ENCODE measurements at places on chromosomes 1 and 21. TPM values are rescaled to one million over a fixed set of nuclear protein-coding genes. Genes with fewer than 3 reads are reported as not detected.
A peak's percentile ranks its signal among the peaks of the same experiment; 100 is the strongest.

Gene PLA2G2F
- total RNA-seq: not detected

Gene LRRC3
- total RNA-seq: 8.3 TPM

Gene AVPR1B
- not detected for total RNA-seq

Gene GUCA2B
- total RNA-seq: not detected

Gene POGZ
- total RNA-seq: 76.9 TPM

Gene CD2
- total RNA-seq: 3.0 TPM

Gene APH1A
- 84.5 TPM for total RNA-seq

Gene PTCH2
- total RNA-seq: 1.3 TPM

Gene TNFRSF18
- not detected for total RNA-seq

Gene TEX38
- not detected for total RNA-seq

Gene SPATA46
- not detected for total RNA-seq

Gene CIART
- total RNA-seq: 5.2 TPM

Gene ABCG1
- total RNA-seq: 15.6 TPM

Gene FMO3
- total RNA-seq: 4.2 TPM

Gene NBPF4
- not detected for total RNA-seq

Gene HIVEP3
- 12.8 TPM for total RNA-seq

Gene CHI3L1
- total RNA-seq: 0.68 TPM

GRCh38 chr1:34688006-34688741 lies 66.7 kb upstream of the GJB5 start:
- no peaks in the 10 kb centered on the region for H3K36me3 ChIP-seq
- no peak for DNase-seq
- H3K4me3 ChIP-seq: no peak overlapping the region
- no peaks in the 10 kb centered on the region for H3K4me1 ChIP-seq

- no peak overlapping the region for H3K4me3 ChIP-seq
- no peak overlapping the region for H3K27ac ChIP-seq
- H3K4me1 ChIP-seq: no peaks in the 10 kb centered on the region
- H3K27me3 ChIP-seq: no peaks in the 10 kb centered on the region
- no peaks in the 10 kb centered on the region for H3K36me3 ChIP-seq
- DNase-seq: no peak
Observed at GRCh38 chr1:49036700-49037099, 260.0 kb upstream of the BEND5 start.

DNA sequence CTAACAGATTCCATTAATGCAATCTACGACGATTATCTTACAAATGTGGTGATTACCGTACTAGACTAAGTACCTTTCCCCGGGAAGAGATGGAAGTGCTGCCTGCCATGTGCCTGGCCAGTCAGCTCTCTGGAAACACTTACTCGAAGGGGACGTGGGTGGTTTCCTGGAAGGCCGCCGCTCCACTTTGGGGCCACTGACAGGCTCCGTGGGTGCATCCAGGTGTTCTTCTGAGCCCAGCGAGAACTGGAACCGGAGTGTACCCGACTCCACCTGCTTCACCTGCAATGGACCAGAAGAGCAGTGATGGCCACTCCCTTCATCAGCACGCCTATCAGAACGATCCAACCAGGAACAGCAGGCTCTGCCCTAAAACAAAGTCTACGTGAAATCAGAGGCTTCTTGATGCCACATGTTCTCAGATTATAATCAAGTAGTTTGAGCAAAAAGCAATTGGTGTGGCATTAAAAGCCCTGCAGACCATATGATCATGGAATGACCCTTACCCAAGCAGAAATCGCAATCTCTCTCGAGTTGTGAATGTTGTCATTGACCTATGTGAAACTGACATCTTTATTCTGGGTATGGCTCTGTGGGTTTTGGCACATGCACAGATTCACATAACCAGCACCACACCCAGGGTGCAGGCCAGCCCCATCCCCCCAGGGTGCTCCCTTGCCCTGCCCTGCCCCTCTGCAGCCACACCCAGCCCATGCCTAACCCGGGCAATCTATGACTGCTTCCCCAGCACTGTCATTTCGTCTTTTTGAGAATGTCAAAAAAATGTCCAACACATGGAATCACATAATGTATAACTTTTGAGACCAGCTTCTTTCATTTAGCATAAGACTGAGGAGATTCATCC lies 64.5 kb downstream of the NPHP4 start:
- no peak overlapping the region for H3K27ac ChIP-seq
- no peak for DNase-seq
- H3K27me3 ChIP-seq: no peaks in the 10 kb centered on the region
- H3K4me1 ChIP-seq: no peaks in the 10 kb centered on the region

- no peak overlapping the region for H3K27ac ChIP-seq
- no peaks in the 10 kb centered on the region for H3K4me1 ChIP-seq
- H3K27me3 ChIP-seq: no peaks in the 10 kb centered on the region
- DNase-seq: no peak
- H3K36me3 ChIP-seq: no peaks in the 10 kb centered on the region
- no peak overlapping the region for H3K4me3 ChIP-seq
Observed at GRCh38 chr1:186605762-186606350, 74.4 kb downstream of the PTGS2 start.

DNA sequence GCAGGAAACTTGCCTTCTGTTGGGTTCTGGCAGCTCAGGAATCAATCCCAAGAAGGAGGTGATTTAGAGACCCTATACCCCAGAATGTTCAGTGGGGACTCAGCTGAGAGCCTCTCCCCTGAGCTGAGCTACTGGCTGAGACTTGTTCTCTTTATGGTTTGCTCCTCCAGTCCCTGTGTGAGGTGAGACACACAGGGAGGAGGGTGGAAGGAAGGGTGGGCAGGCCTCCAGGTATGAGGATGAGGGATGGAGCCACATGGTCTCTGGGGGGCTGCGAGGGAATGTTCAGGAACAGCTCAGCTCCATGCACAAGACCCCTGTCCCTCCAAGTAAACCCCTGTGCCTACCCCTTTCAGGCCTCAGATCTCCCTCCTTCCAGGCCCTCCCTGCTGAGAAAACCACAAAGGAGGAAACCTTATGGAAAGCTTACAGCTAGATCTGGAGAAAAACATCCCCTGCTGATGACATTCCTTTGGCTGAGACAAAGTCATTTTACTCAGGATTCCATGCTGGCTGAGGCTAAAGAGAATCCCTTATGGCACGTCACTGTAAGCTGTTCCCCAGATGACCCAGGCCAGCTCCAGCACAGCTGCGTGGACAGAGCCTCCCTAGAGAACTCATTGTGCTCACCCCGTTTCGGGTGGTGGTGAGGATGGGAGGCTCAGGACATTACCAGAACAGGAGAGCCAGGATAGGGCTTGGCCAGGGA lies 91.5 kb upstream of the IPO9 start:
- peak overlapping the region; percentile 41 for H3K27ac ChIP-seq
- no peaks in the 10 kb centered on the region for H3K27me3 ChIP-seq
- H3K4me1 ChIP-seq: peaks cover 49% of the 10 kb centered on the region
- no peak for DNase-seq
- no peak overlapping the region for H3K4me3 ChIP-seq

- H3K27ac ChIP-seq: no peak overlapping the region
- no peak for DNase-seq
- H3K4me1 ChIP-seq: no peaks in the 10 kb centered on the region
- no peak overlapping the region for H3K4me3 ChIP-seq
- no peaks in the 10 kb centered on the region for H3K27me3 ChIP-seq
- peaks cover under 1% of the 10 kb centered on the region for H3K36me3 ChIP-seq
Observed at GRCh38 chr21:46008893-46009621, 27.5 kb downstream of the COL6A1 start.

- no peak overlapping the region for H3K4me3 ChIP-seq
- H3K27me3 ChIP-seq: no peaks in the 10 kb centered on the region
- no peaks in the 10 kb centered on the region for H3K36me3 ChIP-seq
- no peak overlapping the region for H3K27ac ChIP-seq
- H3K4me1 ChIP-seq: no peaks in the 10 kb centered on the region
Observed at GRCh38 chr1:220579317-220579716, 51.4 kb downstream of the MARK1 start.

GRCh38 chr1:117359561-117360289 lies 7.5 kb upstream of the MAN1A2 start:
- no peaks in the 10 kb centered on the region for H3K4me1 ChIP-seq
- no peaks in the 10 kb centered on the region for H3K36me3 ChIP-seq
- H3K27me3 ChIP-seq: no peaks in the 10 kb centered on the region
- no peak overlapping the region for H3K4me3 ChIP-seq

DNA sequence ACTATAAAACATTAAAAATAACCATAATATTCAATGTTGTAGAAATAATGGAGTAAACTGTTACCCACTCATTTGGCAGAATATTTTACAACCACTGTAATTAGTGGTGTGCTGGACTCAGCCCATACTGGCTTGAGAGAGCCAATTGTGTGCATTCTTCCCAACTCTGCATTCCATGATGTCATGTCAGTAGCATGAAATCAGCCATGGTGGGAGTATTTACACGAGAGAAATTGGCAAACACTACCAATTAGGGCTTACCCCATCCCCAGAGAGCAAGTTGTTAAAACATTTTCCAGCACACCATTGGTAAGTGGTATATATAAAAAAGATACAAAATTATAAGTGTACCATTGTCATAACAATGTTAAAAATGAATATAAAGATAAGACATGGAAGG lies 19.1 kb upstream of the QSOX1 start:
- no peak overlapping the region for H3K27ac ChIP-seq
- DNase-seq: no peak
- H3K36me3 ChIP-seq: no peaks in the 10 kb centered on the region
- no peak overlapping the region for H3K4me3 ChIP-seq
- H3K4me1 ChIP-seq: no peaks in the 10 kb centered on the region

DNA sequence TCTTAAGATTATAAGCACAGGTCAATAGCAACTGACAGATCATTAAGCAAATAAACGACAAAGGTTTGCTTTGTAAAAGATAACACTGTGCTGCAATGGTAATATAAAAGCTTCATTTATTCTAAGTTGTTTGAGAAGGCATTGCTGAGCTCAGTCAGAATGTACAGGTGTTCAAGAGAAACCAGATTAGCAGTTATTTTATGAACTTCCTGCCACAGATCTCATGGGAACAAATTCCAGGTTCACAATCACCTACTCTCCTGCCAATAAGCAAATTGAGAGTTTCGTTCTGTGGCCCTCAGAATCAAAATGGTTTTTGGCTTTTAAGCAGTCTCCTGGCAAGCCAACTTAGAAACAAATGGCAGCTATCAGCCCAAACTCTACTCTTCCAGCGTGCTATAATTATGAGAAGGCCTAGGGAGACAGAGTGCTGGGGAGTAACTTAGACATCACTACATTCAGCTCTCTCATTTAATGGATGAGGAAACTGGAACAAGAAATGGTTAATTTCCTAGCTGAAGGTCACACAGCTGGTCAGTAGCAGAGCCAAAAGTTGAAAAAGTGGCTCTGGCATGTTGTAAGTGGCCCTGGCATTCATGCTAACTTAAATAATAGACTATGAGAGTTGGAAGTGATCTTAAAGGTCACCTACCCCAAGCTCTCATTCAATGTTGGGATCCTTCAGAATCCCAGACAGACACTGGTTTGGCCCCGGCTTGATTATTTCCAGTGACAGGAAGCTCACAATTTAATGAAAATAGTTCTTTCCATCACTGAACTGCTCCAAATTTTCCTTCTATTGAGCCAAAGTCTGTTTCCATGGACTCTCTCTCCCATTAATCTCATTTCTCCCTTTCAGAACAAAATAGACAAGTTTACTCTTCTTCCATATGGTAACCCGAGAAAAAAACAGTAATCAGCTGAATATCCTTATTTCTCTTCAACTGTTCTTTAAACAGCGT lies 82.6 kb upstream of the EDEM3 start:
- no peaks in the 10 kb centered on the region for H3K27me3 ChIP-seq
- DNase-seq: no peak
- peak overlapping the region; percentile 68 for H3K27ac ChIP-seq
- H3K36me3 ChIP-seq: no peaks in the 10 kb centered on the region

DNA sequence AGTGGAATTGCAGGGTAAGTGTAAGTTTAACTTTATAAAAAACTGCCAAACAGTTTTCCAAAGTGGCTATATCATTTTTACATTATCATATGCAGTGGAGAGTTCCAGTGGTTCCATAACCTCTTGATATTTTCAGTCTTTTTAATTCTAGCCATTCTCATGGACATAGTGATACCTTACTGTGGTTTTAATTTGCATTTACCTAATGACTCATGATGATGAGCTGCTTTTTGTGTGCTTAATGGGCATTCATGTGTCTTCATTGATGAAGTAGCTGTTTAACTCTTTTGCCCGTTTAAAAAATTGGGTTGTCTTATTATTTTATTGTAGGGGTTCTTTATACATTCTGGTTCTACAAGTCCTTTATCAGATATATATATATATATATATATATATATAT lies 29.4 kb downstream of the SNX27 start:
- no peak overlapping the region for H3K27ac ChIP-seq
- no peak overlapping the region for H3K4me3 ChIP-seq
- H3K27me3 ChIP-seq: no peaks in the 10 kb centered on the region
- no peak for DNase-seq

- no peaks in the 10 kb centered on the region for H3K27me3 ChIP-seq
- DNase-seq: no peak
- no peak overlapping the region for H3K4me3 ChIP-seq
- no peaks in the 10 kb centered on the region for H3K36me3 ChIP-seq
- H3K27ac ChIP-seq: no peak overlapping the region
Observed at GRCh38 chr1:88680471-88680870, 3.6 kb upstream of the PKN2 start.

GRCh38 chr1:86708920-86709319 lies 4.5 kb downstream of the SH3GLB1 start:
- H3K27ac ChIP-seq: no peak overlapping the region
- H3K36me3 ChIP-seq: no peaks in the 10 kb centered on the region
- peaks cover 52% of the 10 kb centered on the region for H3K4me1 ChIP-seq
- no peak overlapping the region for H3K4me3 ChIP-seq

GRCh38 chr1:151581451-151581850 lies 30.4 kb upstream of the SNX27 start:
- no peak overlapping the region for H3K27ac ChIP-seq
- no peaks in the 10 kb centered on the region for H3K4me1 ChIP-seq
- H3K36me3 ChIP-seq: peaks cover 27% of the 10 kb centered on the region
- no peak for DNase-seq

DNA sequence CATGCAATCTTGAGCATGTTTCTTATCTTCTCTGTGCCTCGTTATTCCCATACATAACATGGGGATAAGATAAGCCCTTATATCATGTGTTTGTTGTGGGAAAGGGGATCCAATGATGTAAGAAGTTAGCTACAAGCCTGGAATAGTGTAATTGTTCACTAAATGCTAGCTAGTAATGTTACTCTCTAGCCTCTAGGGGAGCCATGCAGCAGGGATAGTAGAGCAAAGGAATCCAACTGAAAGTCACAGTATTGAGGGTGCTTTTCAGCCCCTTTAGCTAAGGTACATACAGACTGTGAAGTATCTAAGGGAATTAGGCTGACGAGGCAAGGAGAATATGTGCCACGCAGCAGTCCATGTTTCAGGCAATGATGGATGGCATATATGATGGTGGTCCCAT lies 46.9 kb downstream of the IL23R start:
- no peaks in the 10 kb centered on the region for H3K36me3 ChIP-seq
- no peak overlapping the region for H3K27ac ChIP-seq
- DNase-seq: no peak
- no peaks in the 10 kb centered on the region for H3K4me1 ChIP-seq

- peak; percentile 76 for DNase-seq
- no peaks in the 10 kb centered on the region for H3K27me3 ChIP-seq
- H3K4me1 ChIP-seq: peaks cover 99% of the 10 kb centered on the region
- peak overlapping the region; percentile 95 for H3K27ac ChIP-seq
- H3K36me3 ChIP-seq: no peaks in the 10 kb centered on the region
Observed at GRCh38 chr1:21317035-21317689, 26.9 kb upstream of the ECE1 start.

- H3K27me3 ChIP-seq: no peaks in the 10 kb centered on the region
- no peak for DNase-seq
- H3K27ac ChIP-seq: peak overlapping the region; percentile 50
- peak overlapping the region; percentile 61 for H3K4me3 ChIP-seq
- H3K36me3 ChIP-seq: no peaks in the 10 kb centered on the region
Observed at GRCh38 chr1:59316497-59317128, 19.7 kb downstream of the FGGY start.

- H3K27ac ChIP-seq: peak overlapping the region; percentile 62
- peaks cover 4% of the 10 kb centered on the region for H3K36me3 ChIP-seq
- H3K4me3 ChIP-seq: no peak overlapping the region
- peaks cover 33% of the 10 kb centered on the region for H3K4me1 ChIP-seq
- no peak for DNase-seq
- no peaks in the 10 kb centered on the region for H3K27me3 ChIP-seq
Observed at GRCh38 chr1:210239349-210240111, 6.9 kb downstream of the SERTAD4 start.
